ENCODE measurements at places on chromosomes 7 and 10.
A peak's percentile ranks its signal among the peaks of the same experiment; 100 is the strongest.

- peak; percentile 73 for DNase-seq
Observed at GRCh38 chr7:7181519-7182155, 707 bp upstream of the C1GALT1 start.

DNA sequence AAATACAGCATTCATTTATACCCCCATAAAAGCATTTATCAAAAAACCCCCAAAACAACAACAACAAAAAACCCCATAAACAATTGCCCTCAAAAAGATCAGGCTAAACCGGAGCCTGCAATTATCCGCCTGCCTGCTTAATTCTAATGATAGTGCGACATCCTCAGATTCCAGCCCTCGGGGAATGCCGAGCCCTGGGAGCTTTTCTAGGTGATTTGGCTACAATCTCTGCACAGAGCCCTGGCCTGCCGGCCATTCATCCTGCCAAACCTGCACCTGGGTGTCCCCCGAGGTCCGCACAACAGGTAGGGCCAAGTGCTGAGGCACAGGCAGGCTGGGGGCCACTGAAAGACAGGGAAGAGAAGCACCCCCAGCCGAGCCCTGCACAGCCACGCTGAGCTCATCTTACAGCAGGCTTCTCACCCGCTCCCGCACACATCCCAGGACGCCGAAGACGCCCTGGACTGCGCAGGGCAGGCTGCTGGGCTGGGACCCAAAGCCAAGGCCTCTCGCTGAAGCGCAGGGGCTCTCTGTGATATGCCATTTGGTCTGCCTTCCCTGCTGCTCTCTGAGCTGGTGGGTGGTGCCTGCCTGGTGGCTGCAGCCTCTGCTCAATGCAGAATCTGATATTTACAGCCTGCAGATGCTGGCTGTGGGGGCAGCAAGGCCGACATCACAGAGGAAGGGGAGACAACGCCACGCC lies 57.5 kb downstream of the CAMK2B start:
- no peak for DNase-seq

- no peak for DNase-seq
Observed at GRCh38 chr10:22135591-22135990, 82.2 kb downstream of the EBLN1 start.

GRCh38 chr10:23786594-23786993 lies 347.7 kb downstream of the OTUD1 start:
- no peak for DNase-seq

DNA sequence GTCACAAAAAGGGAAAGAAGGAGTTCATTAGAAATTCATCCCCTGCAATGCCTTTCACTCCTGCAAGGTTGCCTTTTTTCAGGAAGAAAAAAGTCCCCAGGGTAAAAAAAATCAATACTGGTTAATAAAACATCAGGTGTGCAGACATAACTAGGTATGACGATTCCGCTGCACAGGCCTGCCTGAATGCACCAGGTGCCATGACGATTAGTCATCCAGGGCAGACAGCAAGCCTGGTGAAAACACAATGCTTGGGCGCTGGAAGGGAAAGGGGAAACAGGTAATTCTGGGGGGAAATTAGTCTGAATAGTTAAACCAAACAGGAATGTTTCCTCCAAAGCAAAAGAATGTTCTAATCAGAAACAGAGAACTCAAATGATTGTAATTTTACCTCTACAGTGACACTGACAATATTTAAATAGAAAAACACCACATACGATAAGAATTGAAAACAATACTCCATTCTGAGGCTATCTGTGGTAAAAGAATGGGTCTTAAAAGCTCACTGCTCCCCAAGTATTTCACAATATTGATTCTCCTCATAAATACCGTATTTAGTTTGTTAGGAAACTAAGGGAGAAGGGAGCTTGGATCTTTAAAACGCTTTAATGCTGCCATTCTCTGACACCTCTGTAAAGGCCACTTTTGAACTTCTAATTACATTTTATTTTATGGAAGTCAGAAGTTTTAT lies 45.2 kb downstream of the VPS41 start:
- no peak for DNase-seq

DNA sequence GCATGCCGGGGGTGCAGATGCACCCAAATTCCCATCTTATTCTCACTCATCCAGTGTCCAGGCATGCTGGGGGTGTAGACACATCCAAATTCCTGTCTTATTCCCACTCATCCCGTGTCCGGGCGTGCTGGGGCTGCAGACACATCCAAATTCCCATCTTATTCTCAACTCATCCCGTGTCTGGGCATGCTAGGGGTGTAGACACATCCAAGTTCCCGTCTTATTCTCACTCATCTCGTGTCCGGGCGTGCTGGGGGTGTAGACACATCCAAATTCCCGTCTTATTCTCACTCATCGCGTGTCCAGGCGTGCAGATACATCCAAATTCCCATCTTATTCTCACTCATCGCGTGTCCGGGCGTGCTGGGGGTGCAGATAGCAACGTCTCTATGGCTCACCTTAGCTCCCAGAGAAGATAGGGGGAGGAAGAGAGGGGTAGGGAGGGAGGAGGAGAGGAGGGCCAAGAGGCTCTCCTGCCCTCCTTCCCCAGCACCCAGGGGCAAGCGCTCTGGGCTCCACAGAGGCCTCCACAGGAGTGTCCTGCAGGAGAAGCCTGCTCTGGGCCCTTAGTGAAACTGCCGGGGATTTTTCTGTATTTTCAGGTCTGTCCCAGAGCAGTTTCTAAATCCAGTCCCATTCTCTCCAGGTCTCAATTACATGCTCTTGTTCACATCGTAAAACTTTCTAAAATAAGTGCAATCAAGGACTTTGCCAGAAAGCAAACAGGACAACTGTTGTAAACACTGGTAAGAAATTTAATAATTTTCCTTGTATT lies 210.8 kb downstream of the DIP2C start:
- no peak for DNase-seq

- DNase-seq: no peak
Observed at GRCh38 chr10:118047157-118047719, 497 bp upstream of the RAB11FIP2 start.

DNA sequence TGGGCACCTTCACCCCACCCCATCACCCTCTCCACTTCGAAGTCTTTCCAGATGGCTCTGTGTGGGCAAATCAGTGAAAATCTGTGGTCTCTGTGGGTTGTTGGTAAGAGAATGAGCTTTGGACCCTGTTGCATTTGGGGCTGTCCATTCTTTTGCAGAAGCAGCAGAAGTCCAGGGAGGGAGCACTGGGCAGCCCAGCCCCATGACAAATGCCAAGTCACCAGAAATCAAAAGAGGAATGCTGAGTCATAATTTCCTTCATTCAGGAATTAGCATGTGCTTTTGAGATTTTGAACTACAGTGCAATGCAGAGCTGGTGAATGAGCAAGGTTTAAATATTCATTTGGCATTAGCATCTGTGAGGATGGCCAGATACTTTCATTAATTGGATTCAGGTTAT lies 556.2 kb downstream of the LRMDA start:
- DNase-seq: no peak

DNA sequence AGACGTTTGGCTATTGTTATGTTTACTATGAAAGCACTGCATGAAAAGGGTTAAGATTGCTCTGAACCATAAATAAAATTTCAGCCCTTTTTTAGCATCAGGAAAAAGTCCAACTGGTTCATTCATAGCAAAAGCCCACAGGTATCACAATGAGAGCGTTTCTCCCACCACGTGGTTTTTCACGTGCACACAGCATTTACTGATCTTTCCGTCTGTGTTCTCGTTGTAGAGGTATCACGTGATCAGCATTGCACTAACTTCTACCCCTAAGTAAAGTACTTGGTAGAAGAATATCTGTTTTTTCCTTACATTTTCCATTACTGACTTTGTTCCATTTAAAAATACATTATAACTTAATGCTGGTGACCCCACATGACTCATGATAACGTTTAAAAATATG lies 17.8 kb upstream of the CCDC3 start:
- no peak for DNase-seq

- DNase-seq: no peak
Observed at GRCh38 chr10:131177431-131178327, 133.8 kb downstream of the TCERG1L start.

DNA sequence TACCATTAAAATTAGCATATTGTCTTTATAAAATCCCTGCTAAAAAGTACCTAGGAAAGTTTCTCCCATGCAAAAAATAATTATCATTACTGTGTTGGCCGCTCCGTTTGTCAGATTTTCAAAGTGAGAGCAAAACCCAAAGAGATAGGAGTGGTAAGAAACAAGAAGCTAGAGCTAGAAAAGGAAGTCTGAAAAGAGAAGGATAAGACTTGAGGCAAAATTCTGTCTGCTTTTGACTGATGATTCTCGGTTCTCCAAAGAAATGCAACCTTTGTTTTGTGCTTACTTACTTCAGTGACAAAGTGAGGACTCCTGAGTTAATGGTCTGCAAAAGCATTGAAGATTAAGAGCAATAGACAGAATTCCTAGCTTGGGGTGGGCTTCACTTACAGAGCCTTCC lies 33.3 kb upstream of the CAPZA2 start:
- no peak for DNase-seq

DNA sequence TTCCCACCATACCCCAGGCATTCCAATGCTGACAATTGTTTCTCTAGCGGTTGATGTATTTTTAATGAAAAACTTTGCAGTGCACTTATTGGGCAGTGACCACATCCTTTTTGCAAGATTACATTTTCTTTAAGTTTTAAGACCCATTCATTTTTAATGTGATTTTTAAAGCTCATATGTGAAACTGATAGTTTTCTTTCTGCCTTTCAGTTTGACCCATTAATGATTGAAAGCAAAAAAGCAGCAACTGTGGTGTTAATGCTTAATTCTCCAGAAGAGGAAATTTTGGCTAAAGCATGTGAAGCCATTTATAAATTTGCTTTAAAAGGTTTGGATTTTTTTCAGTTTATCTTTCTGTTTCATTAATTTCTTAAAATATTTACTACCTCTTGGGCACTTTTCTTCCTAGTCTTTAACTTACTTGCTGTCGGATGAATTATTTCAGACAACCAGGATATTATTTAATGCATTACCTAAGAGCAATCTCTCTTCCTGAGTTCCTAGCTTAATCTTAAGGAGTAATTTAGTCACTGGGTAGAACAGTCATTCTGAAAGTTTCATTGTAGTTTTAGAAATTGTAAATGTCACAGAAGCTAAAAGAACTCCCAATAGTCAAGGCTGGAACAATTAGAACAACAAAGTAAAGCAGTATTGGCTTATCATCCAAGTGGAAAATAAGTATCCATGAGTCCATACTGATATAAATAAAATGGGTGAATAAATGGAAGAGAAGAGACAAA lies 18.3 kb downstream of the ARMC3 start:
- no peak for DNase-seq

GRCh38 chr7:4837803-4838625 lies 23.8 kb downstream of the PAPOLB start:
- DNase-seq: no peak

GRCh38 chr10:33336582-33337325 lies 2.3 kb upstream of the NRP1 start:
- no peak for DNase-seq

DNA sequence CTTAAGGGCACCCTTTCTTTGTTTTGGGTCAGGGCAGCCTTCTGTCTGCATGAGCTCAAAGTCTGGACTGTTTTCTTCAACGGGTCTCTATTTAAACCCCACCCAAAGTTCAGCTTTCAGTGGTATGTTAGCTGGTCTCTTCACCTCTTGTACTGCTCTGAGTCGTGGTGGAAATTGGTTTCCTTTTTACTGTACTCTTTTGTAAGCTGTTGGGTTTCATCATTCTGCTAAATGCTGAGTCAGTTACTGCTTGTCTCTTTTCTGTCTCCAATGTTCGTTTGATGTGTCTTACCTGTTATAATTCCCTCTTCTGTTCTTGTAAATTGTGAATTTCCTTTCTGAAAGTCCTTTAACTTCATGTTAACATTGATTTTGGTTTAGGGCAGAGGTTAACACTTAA lies 64.1 kb upstream of the MALRD1 start:
- no peak for DNase-seq

- DNase-seq: no peak
Observed at GRCh38 chr10:18455086-18455884, 196.1 kb downstream of the NSUN6 start.

- DNase-seq: no peak
Observed at GRCh38 chr10:95444792-95445191, 116.4 kb downstream of the SORBS1 start.

- no peak for DNase-seq
Observed at GRCh38 chr7:149599636-149600206, 102.1 kb upstream of the ZNF746 start.

DNA sequence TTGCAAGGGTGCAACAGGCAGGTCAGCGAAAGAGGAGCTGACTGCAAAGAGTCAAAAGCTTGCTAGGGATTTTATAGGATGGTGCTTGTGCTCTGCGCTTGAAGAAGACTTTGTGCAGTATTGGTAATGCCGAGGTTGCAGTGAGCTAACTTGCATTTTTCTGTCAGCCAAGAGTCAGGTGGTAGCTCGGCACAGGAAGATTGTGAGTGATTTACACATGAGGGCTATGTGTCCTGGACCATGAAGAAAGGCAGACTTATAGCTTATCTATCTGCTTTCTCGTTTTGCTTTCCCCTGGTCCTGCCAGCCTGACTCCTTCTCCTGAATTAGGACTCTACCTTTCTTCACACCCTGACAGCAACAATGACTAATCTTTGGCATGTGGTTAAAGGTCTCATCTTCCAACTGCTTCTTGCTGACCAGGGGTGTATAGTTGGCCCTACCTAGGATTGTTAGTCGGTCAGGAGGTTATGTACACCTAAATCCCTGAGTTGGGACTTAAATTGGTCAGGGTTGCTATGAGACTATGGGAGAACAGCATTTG lies 4.1 kb upstream of the SYPL1 start:
- DNase-seq: no peak

DNA sequence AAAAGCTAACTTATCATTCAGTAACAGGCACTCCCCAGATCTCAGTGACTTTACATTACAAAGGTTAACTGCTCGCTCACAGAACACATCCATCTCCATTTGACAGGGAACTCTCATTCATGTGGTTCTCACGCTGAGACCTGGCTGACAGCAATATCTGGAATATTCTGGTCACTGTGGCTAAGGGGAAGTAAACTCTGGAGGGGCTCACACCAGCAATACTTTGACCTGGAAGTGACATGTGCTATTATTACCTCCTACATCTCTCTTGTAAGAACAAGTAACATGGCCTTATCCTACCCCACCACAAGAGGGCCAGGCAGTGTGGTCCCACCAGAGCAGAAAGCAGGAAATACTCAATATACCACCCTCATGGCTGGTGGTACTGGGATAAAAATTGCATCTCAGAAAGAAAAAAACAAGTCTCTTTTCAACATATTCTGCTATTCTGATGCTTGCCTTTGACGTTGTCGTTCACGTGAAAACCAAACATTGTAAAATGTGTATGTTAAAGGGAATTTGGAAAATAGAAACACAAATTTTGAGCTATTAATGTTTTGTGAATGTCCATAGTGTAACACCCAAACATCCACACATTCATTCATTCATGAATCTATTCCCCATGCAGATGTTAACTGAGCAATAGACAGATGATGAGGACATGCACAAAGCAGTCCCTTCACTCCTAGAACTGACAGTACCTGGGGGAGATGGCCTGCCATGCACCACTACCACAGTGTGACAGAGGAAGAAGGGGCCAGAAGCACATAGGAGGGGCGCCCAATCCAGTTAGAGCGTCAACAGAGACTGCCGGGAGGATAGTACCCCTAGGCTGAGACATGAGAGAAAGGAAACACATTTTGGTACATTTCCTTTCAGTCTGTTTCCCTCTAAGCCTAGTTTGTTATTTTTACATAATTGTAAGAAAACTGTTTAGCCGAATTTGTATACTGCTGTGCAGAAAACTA lies 166.0 kb upstream of the SP4 start:
- DNase-seq: no peak

All from hippocampal formation (tissue), 2 donors.